ENCODE measurements at places on chromosomes 6 and 20. TPM values are rescaled to one million over a fixed set of nuclear protein-coding genes. Genes with fewer than 3 reads are reported as not detected.

Gene HLA-DMA
- total RNA-seq, result 20.0 TPM

DNA sequence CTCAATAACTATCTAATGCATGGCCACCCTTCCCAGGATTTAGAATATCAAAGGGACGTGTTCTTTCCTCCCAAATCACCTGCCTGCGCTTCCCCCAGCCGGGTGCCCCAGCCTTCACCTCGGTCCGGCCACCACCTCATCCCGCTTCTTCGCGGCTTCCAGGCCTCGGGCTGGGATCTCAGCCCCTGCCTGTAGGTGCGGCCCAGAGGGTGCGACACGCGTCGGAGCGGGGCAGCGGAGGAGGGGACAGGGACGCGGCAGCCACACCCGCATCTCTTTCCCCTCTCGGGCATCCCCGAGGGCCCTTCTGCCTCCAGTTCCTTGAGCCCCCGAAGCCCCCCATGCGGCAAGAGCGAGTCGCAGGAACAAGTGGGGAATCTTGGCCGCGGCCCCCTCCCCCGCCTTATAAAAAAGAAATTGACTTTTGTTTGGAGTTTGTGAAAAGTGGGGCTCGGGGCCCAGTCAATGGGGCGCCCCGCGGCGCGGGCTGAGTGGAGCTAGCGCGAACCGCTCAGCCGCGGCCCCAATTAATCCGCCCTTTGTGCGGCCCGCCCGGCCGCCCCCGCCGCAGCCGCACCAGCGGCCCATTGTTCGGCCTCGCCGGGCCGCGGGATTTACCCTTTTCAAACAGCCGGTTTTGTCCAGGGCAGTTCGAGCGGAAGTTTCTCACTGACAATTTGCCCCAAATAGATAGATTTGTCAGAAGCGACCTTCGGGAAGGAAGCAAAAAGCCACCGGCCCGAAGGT is 8.4 kb upstream of the NR2E1 start:
- DNase-seq, result peak; percentile 81

- DNase-seq, result no peak
Observed at GRCh38 chr6:45946887-45947286, 68.8 kb downstream of the CLIC5 start.

DNA sequence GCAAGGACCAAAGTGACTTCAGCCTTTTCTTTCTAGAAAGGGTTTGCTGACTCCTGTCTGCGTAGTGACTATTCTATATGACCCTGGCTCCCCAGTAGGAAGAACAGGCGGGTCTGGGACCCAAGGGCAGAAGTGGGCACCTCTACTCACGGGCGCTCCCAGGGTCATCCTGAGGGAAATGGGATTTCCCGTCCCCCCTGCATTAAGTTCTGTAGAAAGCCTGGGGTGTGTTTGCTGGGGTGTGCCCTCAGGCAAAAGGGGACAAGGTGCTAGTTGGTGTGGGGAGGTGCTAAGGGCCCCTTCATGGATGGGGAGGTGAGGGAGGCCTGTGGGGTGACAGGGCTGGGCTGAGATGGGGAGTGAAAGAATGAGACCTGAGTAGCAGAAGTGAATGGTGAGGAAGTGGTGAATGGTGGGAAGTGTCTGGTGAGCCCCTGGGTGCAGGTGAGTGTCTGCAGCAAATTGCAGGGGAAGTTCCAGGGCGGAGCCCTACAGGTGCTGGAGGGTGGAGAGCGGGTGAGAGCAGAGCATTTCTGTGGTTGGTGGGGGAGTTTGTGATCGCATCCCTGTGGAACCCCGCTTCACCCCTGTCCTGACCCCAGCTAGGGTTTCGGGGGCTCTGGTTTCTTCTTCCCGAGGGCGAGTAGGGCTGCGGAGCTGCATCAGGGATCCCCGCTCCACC is 21.1 kb downstream of the RAET1L start:
- DNase-seq, result no peak

Gene C6orf52
- not detected for total RNA-seq

Gene PDRG1
- total RNA-seq, result 2.2 TPM
